Activated CD8-positive, alpha-beta memory T cell treated with anti-CD3 and anti-CD28 coated beads, Interleukin-2, amount 10 ng/mL, durations not matched to agents 7 days and 5 days (primary cell): ENCODE measurements at places on chromosomes 16 and 17. TPM values are rescaled to one million over a fixed set of nuclear protein-coding genes. Genes with fewer than 3 reads are reported as not detected.

CIBAR2 gene
- not detected for total RNA-seq

ZNF286A gene
- 18.9 TPM for total RNA-seq

PLLP gene
- not detected for total RNA-seq

SSTR5 gene
- total RNA-seq = not detected

TBC1D28 gene
- total RNA-seq = not detected

GGT6 gene
- not detected for total RNA-seq

SYT17 gene
- total RNA-seq = not detected

SULT1A2 gene
- not detected for total RNA-seq

PLSCR3 gene
- total RNA-seq = 74.2 TPM

AHSP gene
- total RNA-seq = not detected

CACNG5 gene
- total RNA-seq = not detected

PABPN1L gene
- not detected for total RNA-seq

C17orf67 gene
- total RNA-seq = 5.7 TPM

ABI3 gene
- total RNA-seq = 116 TPM

CMIP gene
- total RNA-seq = 77.4 TPM

PPY gene
- total RNA-seq = not detected

MARF1 gene
- 67.7 TPM for total RNA-seq

MPV17L gene
- not detected for total RNA-seq

NGFR gene
- total RNA-seq = 0.20 TPM
